ENCODE measurements at places on chromosomes 7 and 10.

DNA sequence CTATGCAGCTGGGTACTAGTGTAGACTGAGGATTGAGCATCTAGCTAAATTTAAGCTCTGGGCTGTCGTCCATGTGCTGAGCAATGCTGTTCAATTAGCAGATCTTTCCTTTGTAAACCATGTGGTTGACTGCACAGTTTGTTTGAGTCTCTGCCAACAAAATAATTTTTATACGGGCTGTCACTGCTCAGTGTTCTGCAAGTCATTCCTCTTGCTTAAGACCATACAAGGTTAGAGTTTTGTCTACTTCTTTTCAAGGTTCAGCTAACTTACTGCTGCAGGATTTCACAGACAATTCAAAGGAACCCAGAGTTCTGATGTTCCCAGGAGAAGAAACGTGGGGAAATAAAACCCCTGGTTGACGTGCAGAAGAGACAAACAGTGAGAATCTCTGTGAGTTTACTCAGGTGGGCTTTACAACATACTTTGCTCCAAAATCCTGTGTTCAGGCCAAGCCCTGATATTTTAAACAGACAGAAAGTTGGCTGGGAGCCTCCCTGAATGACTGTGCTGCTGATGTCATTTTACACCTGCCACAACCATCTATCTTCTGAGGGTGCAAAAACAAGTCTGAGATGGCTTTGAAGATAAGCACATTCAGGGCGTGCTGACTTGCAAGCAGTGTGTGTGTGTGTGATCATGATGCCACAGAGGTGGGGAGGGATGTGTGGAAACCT lies 177.1 kb upstream of the SVIL start:
- no peak for DNase-seq

- no peak for DNase-seq
These were observed 133.9 kb upstream of the GHITM start for GRCh38 chr10:84005403-84005802.

DNA sequence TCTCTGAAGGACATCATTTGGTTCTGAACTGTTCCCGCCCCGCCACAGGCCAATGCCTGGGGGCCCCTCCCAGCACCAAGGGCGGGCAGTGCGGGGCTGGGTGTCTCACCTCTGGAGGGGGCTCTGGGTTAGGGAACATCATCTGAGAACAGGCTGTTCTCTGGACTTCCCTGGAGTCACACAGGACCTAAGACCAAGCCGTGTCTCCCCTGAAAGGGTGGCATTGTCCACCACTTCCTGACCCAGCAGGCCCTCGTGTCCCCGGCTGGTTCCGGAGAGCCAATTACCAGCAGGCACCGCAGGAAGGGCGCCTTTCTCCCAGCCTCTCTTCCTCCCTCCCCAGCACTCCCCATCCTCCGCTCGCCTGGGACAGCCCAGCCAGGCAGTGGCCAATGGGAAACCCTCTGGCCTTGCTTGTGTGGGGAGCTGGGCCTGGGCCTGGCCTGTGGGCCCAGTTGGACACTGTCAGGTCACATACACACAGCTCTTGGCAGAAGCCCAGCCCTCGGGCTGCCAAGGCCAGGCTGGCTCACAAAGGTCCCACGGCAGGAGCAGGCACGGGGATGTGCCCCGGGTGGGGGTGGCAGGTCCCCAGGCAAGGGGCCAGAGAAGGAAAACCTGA lies 119.5 kb downstream of the SPDYE5 start:
- DNase-seq: no peak

DNA sequence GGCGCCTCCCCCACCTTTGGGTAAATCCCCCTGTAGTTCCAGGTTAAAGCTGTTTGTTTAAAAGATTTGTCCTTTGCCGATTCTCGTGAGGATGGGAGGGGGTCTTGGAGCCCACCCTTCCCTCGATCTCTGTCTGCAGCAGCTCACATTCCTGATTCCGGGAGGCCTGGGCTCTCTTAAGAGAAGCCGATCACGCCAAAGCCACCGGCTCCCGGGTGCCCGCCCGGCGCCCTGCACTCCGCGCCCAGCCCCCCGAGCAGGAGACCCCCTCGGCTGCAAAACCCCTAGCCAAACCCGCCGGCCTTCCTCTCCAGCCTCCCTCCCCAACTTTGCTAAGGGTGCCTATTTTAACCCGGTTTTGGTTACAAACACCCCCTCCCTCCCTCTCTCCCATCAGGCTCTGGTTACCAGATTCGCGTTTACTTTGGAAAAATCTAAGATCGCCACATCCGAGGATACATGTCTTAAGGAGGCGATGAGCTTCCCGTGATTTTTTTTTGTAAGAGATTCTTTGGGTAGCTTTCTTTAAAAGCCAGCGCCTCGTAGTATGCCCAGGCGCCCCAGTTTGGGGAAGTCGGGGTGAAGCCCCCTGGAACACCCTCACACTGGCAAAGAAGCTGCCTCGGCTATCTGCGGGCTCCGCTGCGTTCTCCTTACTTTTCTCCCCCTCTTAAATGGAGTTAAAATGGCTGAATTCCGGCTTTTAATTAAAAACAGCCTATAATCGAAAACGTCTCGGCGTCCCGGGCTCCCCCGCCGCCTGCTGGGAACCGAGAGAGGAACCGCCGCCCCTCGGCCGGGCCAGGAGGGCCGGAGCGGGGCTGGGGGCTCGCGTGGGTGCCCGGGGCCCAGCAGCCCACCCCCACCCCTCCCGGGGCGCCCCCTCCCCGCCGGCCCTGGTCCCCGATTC lies 983 bp downstream of the TNRC18 start:
- no peak for DNase-seq

- no peak for DNase-seq
These were observed 270.5 kb upstream of the PLPP4 start for GRCh38 chr10:120186506-120186905.

DNA sequence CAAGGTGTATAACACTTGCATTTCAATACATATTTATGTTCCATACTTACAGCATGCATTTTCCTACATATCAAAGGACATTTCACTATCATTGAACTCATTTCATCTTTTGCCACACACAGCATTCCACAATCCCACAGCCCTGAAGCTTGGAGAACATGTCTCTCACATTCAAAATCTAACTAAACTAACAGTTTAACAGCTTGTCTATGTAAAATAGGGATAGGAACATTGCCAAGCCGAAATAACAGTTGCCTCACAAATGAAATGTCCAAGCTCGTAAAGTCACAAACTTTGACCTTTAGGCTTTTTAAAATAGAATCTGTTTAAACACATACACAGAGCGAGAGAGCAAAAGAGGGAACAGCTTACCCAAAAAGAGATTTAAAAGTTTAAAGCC lies 65.3 kb downstream of the HGF start:
- no peak for DNase-seq

GRCh38 chr7:141649865-141650634 lies 51.9 kb downstream of the DENND11 start:
- no peak for DNase-seq

DNA sequence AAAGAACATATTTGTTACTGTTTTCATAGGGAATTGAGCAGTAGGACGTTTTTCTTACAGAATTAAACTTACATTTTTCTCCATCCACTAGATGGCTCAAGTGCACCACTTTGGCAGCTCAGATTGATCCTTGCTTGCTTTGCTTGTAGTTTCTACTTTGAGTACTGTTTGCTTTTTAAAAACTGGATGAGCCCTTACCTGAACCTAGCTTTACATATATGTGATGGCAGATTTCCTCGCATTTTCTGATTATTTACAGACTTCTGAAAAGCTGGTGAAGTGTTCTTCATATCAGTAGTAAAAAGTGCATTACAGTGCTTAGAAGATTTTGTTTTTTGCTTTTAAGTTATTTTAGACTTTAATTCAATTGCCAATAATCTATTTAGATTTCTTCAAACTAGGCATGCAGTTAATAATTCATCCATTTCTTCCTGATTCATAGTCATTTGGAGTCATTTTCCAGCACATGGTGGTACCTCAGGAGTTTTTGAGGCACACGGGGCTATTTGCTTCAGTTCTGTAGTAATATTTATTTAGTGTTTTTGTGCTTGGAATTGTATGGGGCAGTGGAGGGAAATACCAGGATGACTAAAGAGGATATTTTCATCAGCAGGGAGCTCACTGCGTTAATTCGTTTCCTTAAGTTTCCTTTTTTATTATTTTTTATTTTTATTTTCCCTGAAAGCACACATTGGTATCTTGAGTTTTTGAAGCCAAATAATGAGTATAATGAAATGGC lies 57.3 kb downstream of the MAPK8 start:
- DNase-seq: no peak

DNA sequence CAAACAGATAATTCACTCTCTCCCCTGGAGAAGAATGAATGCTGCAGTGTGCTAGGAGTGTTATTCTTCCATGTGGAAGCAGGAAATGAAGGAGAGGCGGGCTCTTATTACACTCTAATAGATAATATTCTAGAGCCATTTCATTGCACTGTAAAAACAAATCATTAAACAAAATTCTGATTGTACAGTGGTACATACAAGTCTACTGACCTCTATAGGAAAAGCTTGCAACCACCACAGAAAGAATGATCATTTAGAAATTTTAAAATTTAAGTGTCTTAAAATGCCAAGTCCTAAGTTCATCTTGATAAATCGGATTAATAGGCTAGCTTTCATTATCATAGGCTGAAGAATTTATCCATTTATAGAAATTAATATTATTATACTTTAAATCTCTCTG lies 960.3 kb upstream of the LRRN3 start:
- no peak for DNase-seq
